ENCODE measurements at places on chromosomes 1 and 21.

DNA sequence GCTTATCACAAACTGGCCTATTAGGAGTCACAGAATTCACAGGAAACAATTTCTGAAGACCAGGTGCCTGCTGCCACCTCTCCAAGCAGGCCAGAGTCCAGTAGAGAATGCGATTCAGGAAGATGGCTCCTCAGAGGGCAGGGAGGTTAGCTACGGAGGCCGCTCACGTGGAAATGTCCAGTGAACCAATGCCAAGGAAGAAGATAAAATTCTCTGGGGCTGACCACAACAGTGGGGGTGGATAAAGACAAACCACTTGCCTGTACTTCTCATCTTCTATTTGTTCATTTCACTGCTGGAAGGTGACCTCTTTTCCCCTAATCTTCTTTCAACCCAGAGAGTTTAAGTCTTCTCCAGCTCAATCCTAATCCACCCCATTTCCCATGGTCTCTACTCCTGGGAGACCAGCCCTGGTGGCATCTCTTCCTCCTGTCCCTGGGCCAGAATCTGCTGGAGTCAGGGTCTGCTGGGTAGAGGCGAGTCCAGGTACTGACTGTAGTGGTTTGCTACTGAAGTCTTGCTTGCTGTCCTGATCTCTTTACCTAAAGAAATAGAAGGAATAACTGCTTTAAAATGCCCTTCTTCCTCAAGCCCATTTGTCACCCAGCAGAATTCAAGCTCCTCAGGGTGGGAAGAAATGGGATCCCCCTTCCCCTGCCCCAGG, 3.2 kb downstream of the PSRC1 start:
- no peaks in the 10 kb centered on the region for H3K4me1 ChIP-seq
- H3K4me3 ChIP-seq, result no peak overlapping the region
- no peaks in the 10 kb centered on the region for H3K27me3 ChIP-seq
- H3K36me3 ChIP-seq, result no peaks in the 10 kb centered on the region
- H3K27ac ChIP-seq, result no peak overlapping the region
- DNase-seq, result no peak

- no peak overlapping the region for H3K27ac ChIP-seq
- no peaks in the 10 kb centered on the region for H3K27me3 ChIP-seq
- no peaks in the 10 kb centered on the region for H3K4me1 ChIP-seq
- no peak for DNase-seq
- no peak overlapping the region for H3K4me3 ChIP-seq
- no peaks in the 10 kb centered on the region for H3K36me3 ChIP-seq
Measured at GRCh38 chr1:208187499-208188041, 56.6 kb downstream of the PLXNA2 start.

DNA sequence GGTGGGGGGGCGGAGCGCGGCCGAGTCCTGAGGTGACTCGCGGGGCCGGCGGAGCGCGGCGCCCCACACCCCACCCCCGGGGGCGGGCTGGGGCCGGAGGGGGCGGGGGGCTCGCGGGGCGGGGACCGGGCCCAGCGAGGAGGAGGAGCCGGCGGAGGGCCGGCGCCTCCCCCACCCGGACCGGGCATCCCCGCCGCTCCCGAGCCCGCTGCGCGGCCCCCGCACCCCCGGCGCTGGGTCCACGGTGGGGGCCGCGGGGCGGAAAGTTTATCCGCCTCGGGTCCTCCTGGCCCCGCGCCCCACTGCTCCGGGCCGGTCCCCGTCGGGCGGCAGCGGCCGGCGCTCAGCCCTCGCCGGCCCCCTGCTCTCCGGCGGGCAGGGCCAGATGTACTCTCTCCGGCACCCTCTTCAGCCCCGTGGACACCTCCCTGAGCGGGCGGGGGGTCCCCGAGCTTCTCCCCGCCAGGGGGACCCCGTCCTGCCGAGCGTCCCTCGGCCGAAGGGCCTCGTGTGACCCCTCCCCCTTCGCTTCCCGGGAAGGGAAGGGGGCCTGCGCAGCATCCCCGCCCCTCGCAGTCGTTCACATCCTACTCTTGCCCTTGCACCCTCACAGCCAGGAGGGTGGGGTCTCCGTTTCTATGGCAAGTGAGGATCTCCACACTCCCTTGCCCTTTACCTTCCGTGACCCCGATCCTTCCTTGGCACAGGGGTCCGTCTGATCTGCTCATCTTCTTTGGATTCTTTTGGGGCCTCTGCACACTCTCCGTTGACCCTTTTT, 663 bp downstream of the CAMTA1 start:
- peak overlapping the region; percentile 67 for H3K27ac ChIP-seq
- no peaks in the 10 kb centered on the region for H3K36me3 ChIP-seq
- DNase-seq, result no peak
- peaks cover 23% of the 10 kb centered on the region for H3K4me1 ChIP-seq

GRCh38 chr1:206635978-206636345, 626 bp downstream of the DYRK3 start:
- peak overlapping the region; percentile 99 for H3K4me3 ChIP-seq
- no peaks in the 10 kb centered on the region for H3K27me3 ChIP-seq
- peak overlapping the region; percentile 79 for H3K27ac ChIP-seq
- no peak for DNase-seq

- no peak overlapping the region for H3K27ac ChIP-seq
- H3K4me1 ChIP-seq, result peaks cover 16% of the 10 kb centered on the region
- H3K27me3 ChIP-seq, result no peaks in the 10 kb centered on the region
- DNase-seq, result no peak
Measured at GRCh38 chr1:235297579-235297978, 30.4 kb downstream of the ARID4B start.

DNA sequence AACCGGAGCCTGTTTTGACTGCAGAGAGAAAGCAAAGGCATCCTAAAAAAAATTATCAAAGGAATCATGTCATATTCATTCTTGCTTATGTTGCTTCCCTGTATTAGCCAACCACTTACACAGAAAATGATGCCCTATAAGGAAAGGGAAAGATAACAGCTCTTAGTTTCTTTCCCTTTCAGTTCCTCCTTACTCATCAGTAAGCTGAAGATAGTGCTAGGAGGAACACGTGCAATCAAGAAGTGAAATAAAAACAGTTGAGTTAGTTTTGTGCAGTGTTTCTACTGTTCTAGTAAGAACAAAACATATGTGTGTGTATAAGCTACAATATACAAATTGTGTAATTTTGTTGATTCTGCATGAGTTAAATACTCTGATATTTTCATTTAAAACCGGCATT, 45.3 kb upstream of the MTF2 start:
- H3K27me3 ChIP-seq, result no peaks in the 10 kb centered on the region
- H3K36me3 ChIP-seq, result no peaks in the 10 kb centered on the region
- no peak overlapping the region for H3K27ac ChIP-seq
- DNase-seq, result no peak

GRCh38 chr1:55338448-55338820, 123.3 kb upstream of the USP24 start:
- H3K27me3 ChIP-seq, result no peaks in the 10 kb centered on the region
- no peak for DNase-seq
- H3K4me3 ChIP-seq, result no peak overlapping the region
- no peaks in the 10 kb centered on the region for H3K36me3 ChIP-seq
- no peaks in the 10 kb centered on the region for H3K4me1 ChIP-seq

DNA sequence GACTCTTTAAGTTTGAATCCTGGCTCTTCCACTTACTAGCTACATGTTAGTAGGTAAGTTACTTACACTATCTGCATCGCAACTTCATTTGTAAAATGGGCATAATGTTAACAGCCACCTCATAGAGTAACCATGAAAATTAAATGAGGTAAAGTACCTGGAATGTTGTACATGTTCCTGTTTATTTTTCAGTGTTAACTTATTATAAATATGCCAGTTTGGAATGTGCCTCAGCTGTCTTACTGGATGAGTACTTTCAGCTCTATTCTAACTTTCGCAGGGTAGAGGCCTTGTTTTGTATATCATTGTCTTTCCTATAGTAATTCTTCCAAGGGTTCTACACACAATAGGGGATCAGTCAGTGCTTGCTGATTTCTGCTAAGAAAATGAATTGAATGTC, 167.4 kb downstream of the DUSP10 start:
- no peaks in the 10 kb centered on the region for H3K36me3 ChIP-seq
- H3K4me1 ChIP-seq, result no peaks in the 10 kb centered on the region
- no peak overlapping the region for H3K27ac ChIP-seq

DNA sequence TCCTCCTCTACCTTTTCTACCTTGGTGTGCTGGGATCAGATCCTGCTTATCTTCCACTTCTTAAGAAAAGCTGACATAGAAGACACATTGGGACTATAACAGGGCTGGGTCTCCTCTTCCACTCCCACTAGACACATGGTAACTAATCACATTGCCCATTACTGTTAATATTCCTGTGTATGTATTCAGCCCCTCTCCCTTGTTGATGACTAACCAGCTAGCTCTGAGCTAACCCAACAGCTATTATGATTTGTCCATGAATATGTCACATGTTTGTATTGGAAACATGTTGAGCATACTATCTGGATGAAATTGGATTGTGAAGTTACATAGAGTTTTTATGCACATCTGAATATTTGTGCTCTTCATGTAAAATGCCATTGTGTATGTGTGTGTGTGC, 52.9 kb downstream of the MPZL1 start:
- H3K27ac ChIP-seq, result no peak overlapping the region
- no peak for DNase-seq
- H3K36me3 ChIP-seq, result peaks cover 59% of the 10 kb centered on the region
- H3K4me3 ChIP-seq, result no peak overlapping the region

All from tibial nerve (tissue), 4 donors.